ENCODE measurements at places on chromosomes 4 and X.

DNA sequence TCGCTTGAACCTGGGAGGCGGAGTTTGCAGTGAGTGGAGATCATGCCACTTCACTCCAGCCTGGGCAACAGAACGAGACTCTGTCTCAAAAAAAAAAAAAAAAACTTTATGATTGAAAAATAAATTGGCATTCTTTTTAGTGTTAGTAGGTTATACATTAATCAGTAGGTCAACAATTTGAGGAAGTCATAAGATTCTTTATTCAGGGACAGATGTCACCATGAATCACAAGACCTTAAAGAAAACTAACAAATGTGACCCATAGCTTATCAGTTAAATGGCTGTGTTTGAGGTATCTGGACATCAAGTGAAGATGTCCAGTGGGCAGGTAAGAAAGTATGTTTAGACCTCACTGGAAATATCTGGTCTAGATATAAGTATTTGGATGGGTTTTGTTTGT, 9.3 kb upstream of the PRMT9 start:
- no peak for DNase-seq

- DNase-seq, result no peak
These were observed 1460.6 kb upstream of the PCDH7 start for GRCh38 chr4:29259556-29259955.

- DNase-seq, result no peak
These were observed 41.9 kb downstream of the F11 start for GRCh38 chr4:186307916-186308315.

GRCh38 chrX:55132416-55132815, 43.6 kb downstream of the PAGE2 start:
- no peak for DNase-seq

DNA sequence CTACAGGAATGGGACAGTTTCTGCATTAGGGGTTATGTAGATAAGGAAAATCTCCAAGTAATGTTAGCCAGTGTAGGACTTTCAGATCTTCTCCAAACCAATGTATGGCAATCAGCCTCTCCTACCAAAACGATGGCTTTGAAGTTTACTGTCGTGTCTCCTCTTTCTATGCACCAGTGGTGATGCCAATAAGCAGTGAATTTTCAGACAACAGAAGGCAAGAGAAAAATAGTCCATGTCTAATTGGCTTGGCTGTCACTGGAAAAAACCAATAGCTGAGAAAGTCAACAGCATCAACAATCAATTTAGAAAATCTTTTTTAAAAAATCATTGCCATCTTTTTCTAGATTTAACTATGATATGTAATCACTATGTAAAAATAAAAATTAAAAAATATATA, 35.0 kb downstream of the LIMCH1 start:
- no peak for DNase-seq

DNA sequence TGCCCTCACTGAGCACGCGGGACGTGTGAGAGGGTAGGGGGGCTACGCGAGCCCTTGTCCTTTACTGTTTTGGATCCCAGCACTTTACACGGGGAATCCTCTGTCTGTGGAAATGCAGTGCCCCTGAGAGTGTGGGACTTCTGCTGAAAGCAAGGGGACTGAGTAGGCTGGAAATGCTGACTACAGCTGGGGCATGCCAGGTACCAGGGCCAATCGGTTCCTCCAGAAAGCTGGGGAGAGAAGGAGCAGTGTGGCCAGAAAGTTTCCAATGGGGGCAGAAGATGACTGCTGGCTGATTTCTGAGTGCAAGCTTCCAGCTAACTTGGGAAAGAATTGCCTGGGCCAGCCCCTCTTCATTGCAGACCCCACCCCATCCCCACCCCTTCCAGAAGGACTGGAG, 1.5 kb downstream of the NHSL2 start:
- no peak for DNase-seq

- no peak for DNase-seq
These were observed 252.5 kb downstream of the COL25A1 start for GRCh38 chr4:109049926-109050325.

GRCh38 chr4:176444741-176445140, 125.0 kb downstream of the SPCS3 start:
- DNase-seq, result peak; percentile 59

- no peak for DNase-seq
These were observed 30.9 kb downstream of the PAGE2 start for GRCh38 chrX:55119712-55120111.

GRCh38 chr4:47839259-47839658, 1.4 kb upstream of the CORIN start:
- no peak for DNase-seq

DNA sequence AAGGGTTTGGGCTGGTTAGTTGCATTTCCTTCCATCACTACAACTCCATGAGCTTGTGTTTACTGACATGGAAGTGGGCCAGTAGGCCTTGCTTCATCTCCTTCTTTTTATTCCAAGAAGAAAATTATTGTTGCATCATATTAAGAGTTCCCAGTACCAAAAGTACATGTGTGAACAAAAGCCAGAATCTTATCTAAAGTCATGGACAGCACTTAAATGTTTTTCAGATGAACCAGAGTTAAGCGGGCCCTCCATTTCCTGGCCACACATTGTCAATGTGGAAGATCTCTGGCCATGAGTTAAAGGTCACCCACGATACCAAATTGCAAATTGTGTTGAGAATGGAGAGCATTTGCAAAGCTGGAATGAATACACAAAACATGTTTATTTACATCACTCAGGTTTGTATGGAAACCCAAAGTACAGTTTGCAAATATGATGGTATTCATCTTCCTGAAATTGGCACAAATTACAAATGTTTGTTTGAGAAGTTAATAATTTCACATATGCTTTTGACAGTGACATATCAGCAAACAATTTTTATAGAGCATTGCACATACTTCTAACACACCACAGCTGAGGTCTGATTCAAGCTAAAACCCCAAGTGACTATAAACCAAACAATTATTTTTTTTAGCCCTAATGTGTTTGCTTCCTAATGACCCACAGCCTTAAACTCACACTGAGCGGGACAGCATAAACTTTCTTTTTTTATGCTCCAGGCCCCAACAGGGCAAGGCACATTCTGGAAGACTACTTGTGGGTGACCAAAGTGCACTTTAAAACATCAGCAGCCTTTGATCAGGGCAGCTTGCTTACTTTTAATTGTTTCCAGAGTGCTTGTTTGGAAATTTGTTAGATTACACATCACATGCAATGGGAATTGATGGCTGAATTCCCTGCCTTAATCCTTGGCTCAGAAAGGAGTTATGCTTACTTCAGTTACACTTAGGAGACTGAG, 502.9 kb upstream of the SLIT2 start:
- no peak for DNase-seq

GRCh38 chr4:7107166-7107905, 39.5 kb upstream of the GRPEL1 start:
- no peak for DNase-seq

DNA sequence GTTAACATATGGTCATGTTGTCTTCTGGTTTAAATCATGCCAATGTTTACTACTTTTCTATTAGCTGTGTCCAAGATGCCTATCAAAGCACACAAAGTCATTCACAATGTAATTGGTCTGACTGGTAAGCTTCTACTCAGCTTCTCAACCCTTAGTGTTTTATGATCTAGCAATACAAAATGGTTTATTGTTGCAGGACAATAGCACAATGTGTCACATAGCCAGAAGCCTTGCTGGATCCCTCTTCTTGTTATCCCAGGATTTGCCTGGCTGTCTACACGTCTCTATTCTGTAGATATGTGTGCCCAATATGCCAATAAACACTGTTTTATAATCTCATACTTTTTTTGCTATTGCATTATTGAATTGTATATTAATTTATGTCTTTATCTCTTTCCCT, 1111.0 kb upstream of the AGA start:
- DNase-seq, result no peak

GRCh38 chrX:149512225-149512885, 7.2 kb upstream of the IDS start:
- peak; percentile 65 for DNase-seq

GRCh38 chr4:184475096-184475461, 729 bp upstream of the IRF2 start:
- DNase-seq, result peak; percentile 41

DNA sequence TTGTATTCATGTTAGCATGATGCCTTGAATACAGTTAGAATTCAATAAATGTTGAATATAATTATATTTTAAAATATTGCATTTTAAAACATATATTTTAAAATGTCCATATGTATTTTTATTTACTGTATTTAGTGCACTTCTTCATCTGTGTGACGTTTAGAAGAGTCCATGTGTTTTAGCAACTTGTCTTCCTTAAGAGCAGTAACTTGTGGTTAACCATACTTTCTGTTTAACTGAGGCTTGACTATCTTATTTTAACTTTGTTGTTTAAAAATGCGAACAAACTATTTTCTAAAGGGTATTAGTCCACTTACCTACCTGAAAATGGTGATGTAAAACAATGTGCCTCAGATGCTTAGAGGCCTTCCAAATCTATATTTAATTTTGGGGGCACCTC, 858 bp downstream of the DMP1 start:
- DNase-seq, result no peak

GRCh38 chrX:57899064-57899463, 11.2 kb downstream of the ZXDA start:
- no peak for DNase-seq

GRCh38 chr4:79185526-79186045, 140.3 kb downstream of the NAA11 start:
- DNase-seq, result no peak

GRCh38 chr4:106796876-106797275, 239.2 kb downstream of the DKK2 start:
- no peak for DNase-seq

DNA sequence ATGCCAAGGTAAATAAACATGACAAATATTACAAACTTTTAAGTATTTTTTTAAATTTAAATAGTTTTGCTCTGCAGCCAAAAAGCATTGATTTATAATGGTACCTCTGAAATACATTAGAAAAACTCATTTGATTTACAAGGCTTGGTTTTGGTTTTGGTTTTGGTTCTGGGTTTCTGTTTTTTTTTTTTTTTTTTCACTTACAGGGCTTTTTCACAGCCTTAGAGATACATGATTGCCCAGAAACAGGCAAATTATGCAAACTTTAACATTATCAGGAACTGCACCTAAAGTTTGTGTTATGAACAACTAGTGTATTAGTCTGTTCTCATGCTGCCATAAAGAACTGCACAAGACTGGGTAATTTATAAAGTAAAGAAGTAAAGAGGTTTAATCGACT, 196.4 kb upstream of the DDX53 start:
- DNase-seq, result no peak

GRCh38 chrX:10538831-10539230, 81.6 kb downstream of the MID1 start:
- no peak for DNase-seq

- DNase-seq, result peak; percentile 40
These were observed 57.7 kb upstream of the PASD1 start for GRCh38 chrX:151505796-151506195.

GRCh38 chr4:8250227-8250626, 19.3 kb upstream of the HTRA3 start:
- no peak for DNase-seq

DNA sequence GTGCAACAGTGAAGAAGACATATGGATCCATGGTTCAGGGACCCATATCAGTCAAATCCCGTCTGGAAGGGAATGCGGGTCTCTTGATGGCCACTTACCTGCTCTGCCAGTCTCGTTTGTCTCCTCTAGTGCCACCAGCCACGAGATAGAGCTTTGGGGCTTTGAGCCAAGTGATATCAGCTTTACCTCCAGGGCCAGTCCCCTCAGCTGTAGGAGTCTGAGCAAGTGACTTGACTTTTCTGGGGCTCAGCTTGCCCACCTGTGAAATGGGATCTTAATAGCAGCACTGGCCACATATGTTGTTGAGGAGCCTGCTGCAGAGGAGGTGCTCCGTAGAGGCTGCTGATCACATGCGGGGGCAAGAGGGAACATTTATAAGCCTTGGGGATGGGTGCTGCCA, 1.2 kb downstream of the SLC2A9 start:
- no peak for DNase-seq

- no peak for DNase-seq
These were observed 18.0 kb downstream of the DGKQ start for GRCh38 chr4:955161-955921.

DNA sequence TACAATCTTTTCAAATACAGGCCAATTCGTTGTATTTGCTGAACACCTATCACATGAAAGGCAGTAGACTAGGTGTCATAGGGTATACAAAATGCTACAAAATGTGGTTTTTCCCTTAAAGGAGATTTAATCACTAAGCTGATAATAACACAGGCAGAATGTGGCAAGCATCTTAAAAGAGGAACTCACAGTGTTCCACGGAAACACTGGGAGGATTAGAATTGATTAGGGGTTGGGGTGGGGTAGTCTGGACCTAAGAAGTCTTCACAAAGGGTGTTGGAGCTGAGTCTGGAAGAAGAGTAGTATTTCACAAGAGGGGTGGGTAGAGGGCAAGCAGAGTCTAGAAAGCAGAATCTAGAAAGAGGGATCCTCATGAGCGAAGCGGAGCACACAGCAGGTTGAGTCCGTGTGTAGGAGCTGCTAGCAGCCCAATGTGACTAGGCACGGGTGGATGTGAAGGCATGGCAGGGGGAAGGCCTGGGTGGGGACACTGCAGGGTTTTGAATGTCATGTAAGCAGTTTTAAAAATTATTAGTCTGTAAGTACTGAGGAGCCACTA, 123.6 kb downstream of the MGST2 start:
- no peak for DNase-seq

GRCh38 chr4:37567836-37568235, 118.3 kb downstream of the RELL1 start:
- DNase-seq, result no peak

DNA sequence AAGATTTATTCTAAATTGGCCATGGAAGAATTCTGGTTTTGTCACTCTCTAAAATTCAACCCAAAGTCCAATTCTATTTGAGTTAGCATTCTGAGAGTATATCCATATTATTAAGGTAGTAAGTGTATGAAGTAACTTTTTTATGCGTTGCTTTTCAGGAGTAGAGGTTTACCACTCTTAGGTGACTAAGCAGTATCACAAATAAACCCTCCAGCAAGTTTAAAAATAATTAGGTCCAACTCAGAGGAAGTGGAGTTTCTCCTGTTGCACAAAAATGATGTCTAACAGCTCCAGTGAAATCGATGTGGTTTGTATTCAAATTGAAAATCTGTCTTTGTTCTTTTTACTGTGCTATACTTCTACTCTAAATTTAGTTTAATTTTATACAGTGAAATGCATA, 6.6 kb downstream of the SCML1 start:
- DNase-seq, result peak; percentile 7

DNA sequence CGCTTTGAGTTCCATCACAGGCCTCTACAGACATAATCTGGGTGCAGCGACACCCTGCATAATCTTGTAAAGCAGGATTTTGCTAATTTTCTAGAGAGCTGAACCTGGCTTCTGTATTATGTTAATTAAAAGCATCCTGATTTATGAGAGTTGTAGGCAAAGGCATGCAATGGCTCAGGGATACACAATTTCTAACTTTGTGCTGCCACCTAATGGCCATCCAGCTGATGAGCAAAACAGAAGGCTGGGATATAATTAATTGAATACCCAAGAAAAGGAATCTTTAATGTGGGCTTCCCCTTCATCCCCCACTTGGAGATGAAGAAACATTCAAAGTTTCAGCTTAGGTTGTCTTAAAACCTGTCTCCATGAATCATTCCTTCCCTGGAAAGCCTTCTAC, 78.1 kb downstream of the BMP15 start:
- peak; percentile 22 for DNase-seq

- no peak for DNase-seq
These were observed 8.5 kb downstream of the RAB9B start for GRCh38 chrX:103823591-103823990.
